ENCODE measurements at places on chromosomes 5 and 9.

- no peak for DNase-seq
Measured at GRCh38 chr5:171450423-171451331, 31.2 kb downstream of the FGF18 start.

DNA sequence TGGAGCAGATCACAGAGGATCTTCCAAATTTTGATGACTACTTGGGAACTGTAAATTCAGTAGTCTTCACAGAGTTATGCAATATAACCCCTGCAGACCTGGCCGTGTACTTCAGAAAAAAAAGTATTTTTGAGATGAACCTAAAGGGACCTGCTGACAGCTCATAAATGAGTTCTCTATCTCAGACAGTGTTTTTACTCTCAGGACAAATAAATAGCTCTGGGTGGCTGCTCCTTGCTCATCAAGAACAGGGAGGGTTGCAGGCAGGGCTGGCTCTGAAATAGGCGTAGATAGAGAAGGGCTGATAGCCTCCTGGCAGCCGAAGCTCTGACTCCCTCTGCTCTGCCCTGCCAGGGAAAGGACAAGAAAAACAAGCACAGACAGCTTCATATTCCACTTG, 64.8 kb downstream of the PLAC8L1 start:
- no peak for DNase-seq

DNA sequence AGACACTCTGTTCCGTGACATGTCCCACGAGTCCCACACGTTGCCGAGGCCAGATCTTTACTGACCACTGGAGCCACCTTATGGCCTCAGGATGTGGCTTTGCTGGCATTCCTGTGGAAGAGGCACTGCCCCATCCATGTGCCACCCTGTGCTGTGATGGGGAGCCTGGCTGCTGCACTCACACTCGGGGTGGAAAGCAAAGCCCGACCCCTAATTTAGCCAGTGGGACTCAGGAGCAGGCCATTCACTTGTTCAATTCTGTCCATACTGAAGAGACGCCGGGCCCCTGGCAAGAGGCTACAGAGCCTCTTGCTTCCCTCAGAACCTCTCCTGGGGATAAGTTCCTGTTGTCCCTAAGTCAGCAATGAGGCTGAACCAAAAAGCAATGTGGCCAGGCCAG, 18.6 kb upstream of the CEP72 start:
- no peak for DNase-seq

- DNase-seq, result peak; percentile 40
Measured at GRCh38 chr9:131270171-131271015, 5.9 kb downstream of the FAM78A start.

- no peak for DNase-seq
Measured at GRCh38 chr5:36305571-36306326, 4.0 kb upstream of the RANBP3L start.

DNA sequence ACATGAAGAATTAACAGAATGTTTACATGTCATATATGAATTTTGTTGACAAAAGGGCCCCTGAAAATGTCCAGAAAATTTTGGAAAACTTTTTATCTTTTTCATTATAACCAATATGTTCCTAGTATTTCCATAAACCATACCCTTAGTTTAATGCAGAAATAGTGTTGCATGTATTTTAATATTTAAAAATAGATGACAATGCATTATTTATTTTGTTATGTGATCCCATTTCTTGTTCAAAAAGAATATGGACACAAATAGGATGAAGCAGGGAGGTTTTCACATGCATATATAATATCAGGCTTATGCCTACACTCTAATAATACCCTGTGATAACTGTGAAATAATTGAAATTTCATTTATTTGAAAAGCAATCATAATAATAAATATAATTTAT, 500.5 kb downstream of the CDH18 start:
- DNase-seq, result no peak

DNA sequence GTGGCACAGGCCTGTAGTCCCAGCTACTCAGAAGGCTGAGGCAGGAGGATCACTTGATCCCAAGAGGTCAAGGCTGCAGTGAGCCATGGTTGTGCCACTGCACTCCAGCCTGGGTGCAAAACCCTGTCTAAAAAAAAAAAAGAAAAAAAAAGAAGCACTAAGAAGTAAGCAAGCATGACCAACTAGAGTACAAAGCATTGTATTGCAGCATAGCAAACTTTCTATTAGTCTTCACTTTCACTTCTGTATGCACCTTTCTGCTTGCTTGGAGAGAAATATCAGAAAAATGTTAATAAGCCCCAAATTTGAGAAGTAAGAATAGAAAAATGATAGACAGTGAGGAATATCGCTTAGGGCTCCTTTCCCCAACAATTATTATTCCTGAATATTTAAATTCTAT, 497.7 kb upstream of the WWC1 start:
- no peak for DNase-seq

DNA sequence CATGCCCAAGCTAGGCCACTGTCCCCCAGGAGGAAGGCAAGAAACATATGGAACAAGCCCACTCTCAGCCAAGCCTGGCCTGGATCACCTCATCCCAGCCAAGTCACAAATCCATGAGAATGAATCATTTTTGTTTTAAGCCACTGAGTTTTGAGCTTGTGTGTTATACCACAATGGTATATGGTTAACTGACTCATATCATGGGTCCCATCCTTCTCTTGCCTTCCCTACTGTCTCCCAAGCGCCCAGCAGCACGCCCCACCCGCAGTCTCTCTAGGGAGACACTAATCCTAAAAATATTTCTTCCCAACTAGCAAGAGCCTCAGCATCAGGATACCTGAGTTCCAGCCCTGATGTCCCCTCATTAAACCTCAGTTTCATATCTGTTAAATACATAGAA, 248.1 kb downstream of the CDK5RAP2 start:
- no peak for DNase-seq

DNA sequence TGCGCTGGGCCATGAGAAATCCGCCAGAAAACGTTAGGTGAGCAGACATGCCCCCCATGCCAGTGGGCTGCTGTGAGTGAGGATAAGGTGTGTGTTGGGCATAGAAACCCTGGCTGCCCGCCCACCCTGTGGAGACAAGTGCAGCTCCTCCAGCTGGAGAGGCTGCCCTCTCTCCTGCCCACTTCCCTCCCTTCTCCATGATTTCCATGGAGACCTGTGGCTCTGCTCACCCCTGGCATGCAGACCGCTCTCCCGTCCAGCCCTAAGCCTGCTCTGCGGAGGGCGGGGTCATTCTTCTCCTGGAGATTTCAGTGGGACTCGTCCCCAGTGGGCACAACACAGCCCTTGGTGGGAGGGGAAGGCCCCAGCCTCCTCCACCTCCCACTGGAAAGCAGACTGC, 133.0 kb upstream of the FAM120A start:
- DNase-seq, result no peak

DNA sequence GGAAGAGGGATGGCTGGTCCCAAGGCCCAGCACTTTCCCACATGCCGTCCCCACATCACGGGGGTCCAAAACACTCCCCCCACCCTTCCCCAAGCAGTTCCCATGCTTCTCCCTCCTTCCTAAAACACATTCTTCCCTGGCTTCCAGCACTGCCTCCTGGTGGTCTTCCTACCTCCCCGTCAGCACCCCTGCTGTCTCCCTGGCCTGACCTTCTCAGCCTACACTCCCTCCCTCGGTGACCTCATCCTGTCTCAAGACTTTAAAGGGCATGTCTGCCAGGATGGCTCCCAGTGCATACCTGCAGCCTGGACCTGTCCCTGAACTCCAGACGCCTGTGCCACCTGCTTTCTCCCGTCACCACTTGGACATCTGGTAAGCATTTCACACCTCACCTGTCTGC, 4.3 kb upstream of the NCS1 start:
- DNase-seq, result no peak

GRCh38 chr5:68369457-68370125, 154.0 kb downstream of the PIK3R1 start:
- peak; percentile 70 for DNase-seq

- DNase-seq, result no peak
Measured at GRCh38 chr9:95157481-95158151, 159.9 kb downstream of the FANCC start.

DNA sequence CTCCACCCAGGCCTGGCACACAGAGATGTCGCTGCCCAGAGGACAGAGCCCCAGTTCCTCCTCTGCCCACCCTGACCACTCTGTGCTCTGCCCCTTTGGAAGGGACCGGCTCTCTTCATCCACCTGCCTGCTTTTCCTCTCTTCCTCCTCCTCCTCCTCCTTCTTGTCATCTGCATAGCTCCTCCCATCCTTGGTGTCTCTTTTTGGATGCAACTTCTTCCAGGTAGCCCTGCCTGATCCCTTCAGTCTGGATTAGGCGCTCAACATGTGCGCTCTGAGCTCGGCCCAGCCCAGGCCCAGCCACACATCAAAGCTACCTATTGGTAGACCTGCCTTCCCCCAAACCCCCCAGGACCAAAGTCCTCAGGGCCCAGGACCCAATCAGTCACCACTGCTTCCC, 52.6 kb upstream of the RXRA start:
- no peak for DNase-seq

DNA sequence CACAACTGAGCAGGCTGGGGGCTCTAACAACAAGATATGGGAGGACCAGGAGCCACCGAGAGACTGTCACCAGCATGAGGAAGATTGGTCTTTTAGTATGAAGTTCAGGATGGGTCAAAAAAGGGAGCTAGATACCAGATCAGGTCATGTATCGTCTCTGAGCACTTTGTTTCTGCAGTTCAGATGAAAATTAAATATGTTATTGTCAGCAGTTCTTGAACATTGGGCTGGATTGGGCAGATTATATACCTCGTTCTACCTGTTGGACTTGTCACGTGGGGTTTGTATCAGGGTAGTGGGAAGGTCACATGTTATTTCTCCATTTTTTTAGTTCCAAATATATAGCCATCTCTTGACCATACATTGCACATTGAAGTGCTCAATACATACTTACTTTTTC, 47.3 kb downstream of the RCL1 start:
- DNase-seq, result no peak

DNA sequence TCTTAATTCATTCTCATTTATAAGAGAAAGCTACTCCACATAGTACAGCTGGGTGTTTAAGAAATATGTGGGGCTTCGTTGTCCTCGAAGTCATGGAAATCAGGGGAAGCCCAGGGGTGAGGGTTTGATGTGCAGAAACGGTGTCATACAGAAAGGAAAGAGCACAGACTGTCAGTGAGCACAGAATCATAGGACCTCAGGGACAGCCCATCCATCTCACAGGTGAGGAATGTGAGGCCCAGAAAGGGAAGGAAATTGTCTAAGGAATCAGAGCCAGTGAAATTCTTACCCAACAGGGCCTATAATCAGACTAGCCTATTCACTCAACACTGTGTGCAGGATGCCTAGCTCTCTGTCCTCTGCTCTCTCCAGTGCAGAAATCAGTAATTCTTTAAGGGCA, 535.6 kb downstream of the SPOCK1 start:
- DNase-seq, result no peak

- DNase-seq, result no peak
Measured at GRCh38 chr5:115735108-115735998, 81.1 kb downstream of the CDO1 start.

GRCh38 chr9:105662184-105663104, at the start of gene TAL2:
TSS of gene TAL2 (plus strand) at chr9:105662457. CDS start at chr9:105662497, 40 bp downstream.
- DNase-seq, result no peak

DNA sequence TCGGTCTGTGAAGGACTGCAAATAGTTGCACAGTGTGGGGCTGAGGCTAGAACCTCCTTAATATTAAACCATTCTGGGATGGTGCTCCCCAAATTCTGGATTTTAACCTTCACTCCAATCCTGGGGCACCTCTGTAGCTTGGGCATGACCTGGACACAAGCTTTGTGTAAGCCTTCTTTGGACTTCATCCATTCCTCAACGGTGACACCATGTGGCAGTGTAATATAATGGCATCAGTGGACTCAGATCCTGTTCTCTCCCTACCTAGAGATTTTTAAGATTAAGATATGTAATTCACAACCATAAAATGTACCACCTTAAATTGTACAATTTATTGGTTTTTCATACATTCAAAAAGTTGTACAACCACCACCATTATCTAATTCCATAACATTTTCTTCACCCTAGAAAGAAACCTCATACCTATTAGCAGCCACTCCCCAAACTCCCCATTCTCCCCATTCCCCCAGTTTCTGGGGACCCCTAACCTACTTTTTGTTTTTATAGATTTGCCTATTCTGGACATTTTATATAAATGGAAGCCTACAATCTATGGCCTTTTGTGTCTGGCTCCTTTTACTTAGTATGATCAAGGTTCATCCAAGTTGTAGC, 4.8 kb upstream of the PLGRKT start:
- peak; percentile 26 for DNase-seq

- no peak for DNase-seq
Measured at GRCh38 chr9:79617395-79617794, 45.6 kb downstream of the TLE4 start.

DNA sequence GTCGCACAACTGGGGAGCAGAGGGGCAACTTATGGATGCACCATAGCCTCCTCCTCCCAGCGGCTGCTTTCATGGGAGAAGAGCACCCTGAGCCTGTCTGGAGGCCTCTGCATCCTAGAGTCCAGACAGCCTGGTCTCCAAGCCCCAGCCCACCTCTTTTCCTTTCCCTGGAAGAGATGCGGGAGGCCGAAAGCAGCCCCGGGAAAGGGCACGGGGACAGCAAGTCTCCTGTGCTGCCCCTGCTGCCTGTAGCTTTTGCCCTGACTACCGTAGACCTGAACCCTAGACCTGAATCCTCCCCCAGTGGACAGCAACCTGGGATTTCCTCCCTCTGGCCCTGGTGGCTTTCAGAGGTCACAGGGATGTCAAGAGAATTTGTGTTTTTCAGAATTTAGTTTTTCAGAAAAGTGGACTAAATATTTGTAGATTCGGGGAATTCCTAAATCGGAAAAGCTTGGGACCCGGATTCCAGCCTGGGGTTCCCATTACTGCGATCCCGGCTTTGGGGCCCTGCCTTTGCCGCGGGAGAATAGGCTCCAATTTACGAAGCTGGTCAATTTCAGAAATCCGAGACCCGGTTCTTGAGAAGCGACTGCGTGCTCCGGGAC, 4.3 kb upstream of the PITX1 start:
- DNase-seq, result no peak

DNA sequence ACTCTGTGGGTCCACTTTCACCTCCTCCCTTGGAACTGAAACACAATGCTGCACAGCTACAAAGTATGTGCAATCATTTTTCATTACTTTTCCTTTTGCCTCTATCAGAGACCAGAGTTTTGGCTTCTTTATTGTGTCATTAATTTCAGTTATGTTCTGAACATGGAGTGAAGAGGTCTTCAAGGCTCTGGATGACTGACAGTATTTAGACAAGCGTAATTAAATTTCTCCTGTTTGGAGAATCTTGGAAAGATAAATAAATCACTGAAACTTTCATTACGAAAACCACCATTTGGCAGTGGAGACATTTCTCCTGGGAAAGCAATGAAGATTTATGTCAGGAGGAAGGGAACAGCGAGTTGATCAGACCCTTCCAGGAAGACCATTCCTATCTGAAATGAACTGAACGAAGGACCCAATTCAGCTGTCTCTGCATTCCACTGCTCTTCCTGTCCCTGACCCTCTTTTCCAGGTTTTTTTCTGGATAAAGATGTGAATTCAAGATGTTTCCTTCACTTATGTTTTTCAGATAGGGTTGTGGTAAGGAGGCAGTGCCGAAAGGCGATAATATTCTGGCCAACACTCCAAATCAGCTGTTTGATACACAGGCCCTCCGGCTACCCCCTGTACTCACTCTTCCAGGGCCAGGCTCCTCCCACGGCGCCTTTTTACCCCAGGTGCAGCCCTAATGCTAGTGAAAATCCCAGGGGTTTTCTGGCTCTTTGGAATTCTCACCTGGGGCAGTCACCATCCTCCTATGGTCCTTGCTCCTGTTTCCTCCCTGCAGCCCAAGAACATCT, 77.2 kb upstream of the OSMR start:
- no peak for DNase-seq

GRCh38 chr9:73402081-73403028, 250.7 kb downstream of the ANXA1 start:
- DNase-seq, result no peak

GRCh38 chr9:111833941-111834340, 39.2 kb upstream of the SHOC1 start:
- no peak for DNase-seq

GRCh38 chr5:117424559-117424958, 849.9 kb upstream of the SEMA6A start:
- DNase-seq, result no peak
